ENCODE measurements at places on chromosomes 1 and 21.
A peak's percentile ranks its signal among the peaks of the same experiment; 100 is the strongest.

GRCh38 chr1:151581921-151582320 is 29.9 kb upstream of the SNX27 start:
- no peak for DNase-seq

DNA sequence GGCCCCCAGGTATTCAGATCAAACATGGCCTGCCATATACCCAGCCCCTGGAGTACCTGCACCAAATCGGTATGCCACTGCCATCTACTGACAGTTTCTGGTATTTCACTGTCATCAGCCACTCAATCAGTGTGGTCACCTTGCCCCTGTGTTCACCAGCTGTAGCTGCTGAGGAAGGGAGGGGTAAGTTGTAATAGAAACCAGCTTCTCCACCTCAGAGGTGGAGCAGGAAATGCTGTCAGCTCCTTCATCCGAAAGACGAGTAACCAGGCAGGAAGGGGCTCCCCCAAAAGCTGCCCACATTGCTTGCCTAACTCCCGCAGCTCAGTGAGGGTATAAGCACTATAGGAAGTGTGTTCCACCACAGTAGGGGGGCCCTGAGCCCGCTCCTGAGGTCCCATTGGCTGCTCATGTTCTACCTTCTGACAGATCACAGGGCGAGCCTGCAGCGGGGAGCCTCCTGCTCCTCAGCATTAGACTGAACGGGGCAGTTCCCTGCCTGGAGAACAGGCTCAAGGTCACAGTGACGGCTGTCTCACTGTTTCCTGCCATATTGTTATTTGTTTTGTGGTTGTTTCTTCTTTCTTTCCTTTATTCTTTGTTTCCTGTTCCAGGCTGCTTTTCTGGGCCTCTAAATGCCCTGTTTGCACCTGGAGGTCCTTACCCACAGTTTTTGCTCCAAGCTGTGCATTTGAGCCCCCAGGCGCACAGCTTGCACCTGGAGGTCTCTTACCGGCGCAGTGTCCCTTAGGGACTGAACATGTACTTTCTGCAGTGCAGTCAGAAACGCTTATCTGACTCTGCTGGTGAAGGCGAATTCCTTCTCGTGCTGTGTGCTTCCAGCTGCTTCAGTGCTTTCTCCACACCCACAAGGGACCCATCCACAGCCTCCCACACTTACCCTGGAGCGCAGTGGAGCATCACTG is 1638.3 kb downstream of the MRPL39 start:
- DNase-seq: peak; percentile 15

DNA sequence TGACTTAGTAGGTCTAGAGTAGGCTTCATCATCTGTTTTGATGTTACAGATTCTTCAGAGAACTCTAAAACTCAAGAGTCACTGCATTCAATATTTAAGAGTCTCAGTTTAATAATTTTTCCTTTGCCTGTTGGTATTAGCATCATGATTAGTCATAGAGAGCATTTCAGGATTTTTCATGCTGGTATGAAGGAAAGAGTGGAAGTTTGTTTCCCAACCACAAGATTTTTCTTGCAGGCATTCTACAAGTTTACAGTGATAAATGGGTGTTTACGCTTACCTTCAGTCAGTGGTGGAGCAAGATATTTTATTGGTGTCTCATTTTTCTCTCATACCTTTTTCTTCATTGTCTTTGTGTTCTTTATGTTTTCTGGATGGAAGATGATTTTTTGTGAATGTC is 58.4 kb upstream of the MYOCOS start:
- DNase-seq: no peak

DNA sequence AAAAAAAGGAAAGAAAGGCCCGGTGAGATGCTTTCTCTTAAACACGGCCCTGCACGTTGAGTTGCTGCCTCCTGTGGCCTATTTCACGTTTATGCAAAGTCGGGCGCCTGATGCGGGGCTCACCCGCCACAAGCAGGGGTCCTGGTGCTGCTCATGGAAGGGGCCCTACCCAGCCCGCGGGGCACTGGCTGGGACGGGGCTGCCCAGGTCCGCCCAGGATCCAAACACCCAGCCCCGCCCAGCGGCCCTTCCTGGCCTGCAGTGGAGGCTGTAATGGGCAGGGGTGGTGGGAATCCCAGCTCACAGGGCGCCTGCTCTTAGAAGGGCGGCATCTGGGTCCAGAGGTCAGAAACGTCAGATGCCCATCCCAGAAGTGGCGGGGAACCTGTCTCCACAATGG is 1.6 kb downstream of the COL6A2 start:
- DNase-seq: peak; percentile 46

GRCh38 chr1:90558126-90558525 is 159.0 kb downstream of the BARHL2 start:
- DNase-seq: no peak

DNA sequence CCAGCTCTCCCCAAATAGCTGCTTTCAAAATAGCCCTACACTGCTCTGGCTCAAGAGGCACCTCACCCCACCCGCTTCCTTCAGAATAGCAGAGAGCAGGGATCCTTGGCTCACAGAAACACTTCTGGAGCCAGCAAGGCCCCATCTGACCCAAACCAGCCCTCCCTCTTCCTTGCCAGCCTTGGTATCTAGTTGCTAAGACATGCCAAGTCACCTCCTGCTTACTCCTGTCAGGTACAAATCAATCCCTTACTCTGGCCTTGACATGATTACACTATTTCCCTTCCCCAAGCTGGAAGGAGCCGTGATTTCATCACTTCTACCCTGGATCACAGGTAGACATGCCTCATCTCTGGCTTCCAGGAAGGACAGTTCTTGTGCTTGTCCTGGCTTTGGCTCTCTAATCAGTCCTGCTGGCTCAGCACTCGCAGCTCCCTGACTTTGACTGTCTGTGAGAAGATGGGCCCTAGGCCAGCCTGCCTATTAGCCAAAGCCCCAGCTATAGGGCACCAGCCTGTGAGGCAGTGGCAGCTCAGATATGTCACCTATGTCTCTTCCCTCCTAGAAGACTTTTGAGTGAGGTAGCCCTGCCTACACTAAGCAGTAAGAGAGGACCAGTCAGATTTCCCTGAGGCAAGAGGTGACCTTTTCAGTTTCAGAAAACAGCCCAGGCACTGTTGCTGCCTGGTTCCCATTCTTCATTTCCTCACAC is 8.9 kb upstream of the MUTYH start:
- DNase-seq: no peak

- no peak for DNase-seq
Observed at GRCh38 chr1:82152356-82153271, 351.9 kb downstream of the ADGRL2 start.

- DNase-seq: no peak
Observed at GRCh38 chr21:35179990-35180540, 131.0 kb upstream of the RUNX1 start.

DNA sequence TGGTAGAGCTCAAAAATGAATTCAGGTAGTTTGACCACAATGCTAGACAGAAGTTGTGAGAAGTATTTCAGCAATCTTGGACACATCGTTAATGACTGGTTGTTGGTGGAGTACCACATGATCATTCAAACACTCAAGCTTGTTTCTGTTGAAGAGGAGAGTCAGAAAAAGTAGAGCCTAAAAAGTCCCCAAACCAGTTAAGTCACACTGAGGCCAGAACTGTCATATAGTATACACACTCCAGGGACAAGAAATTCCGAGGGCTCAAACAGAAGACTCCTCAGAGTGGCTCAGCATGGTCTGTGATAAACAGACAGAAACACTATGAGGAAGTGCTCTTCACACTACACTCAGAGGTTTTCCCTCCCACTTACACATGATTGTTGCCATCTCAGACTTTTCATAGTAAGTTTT is 5.8 kb downstream of the TRIM33 start:
- no peak for DNase-seq

GRCh38 chr1:212950243-212951125 is at the start of gene VASH2:
VASH2 (plus strand) TSS chr1:212950541; CDS start chr1:212951543, 1,002 bp downstream.
- DNase-seq: peak; percentile 98

- DNase-seq: no peak
Observed at GRCh38 chr1:168751195-168751650, 22.2 kb upstream of the DPT start.

- no peak for DNase-seq
Observed at GRCh38 chr1:176178316-176178715, 28.8 kb downstream of the COP1 start.

GRCh38 chr21:45856906-45857305 is 124.7 kb upstream of the COL6A1 start:
- no peak for DNase-seq

- no peak for DNase-seq
Observed at GRCh38 chr1:161404051-161404597, 36.4 kb upstream of the CFAP126 start.

DNA sequence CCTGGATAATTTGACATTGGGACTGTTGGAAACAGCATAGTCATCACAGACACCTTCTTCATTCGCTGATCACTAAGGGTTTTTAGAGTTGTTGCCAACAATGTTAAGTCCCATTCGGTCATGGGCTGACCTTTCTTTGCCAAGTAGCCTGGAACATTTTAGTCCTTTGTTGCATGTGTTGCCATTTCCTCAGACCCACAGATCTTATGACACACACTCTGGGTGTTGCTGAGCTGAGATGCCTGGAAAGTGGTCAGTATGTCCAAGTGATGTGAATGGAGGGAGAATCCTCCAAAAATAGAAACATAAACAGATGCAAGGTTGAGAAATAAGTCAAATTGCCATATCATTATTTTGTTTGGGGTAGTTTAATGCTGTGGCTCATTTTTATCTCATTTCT is 61.5 kb upstream of the GJA5 start:
- no peak for DNase-seq

DNA sequence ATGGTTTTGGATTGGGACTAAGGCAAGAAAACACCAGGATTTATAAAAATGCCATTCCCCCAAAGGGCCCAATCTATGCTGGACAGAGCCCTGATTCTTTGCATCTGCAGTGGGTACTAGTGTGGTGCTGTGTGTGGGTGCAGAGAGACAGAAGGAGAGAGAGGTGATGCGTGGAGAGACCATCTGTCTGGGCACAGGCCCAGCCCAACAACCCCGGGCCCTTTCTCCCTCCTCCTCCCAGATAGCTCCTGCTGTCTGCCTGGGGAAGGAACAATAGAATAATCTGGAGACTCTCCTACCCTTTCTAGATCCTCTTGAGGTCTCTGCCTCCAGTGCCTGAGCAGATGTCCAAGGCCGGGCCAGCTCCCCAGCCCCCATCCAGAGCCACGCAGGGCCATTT is 15.1 kb downstream of the KIAA1614 start:
- DNase-seq: peak; percentile 52

GRCh38 chr1:94772845-94773244 is 47.3 kb upstream of the SLC44A3 start:
- DNase-seq: no peak

DNA sequence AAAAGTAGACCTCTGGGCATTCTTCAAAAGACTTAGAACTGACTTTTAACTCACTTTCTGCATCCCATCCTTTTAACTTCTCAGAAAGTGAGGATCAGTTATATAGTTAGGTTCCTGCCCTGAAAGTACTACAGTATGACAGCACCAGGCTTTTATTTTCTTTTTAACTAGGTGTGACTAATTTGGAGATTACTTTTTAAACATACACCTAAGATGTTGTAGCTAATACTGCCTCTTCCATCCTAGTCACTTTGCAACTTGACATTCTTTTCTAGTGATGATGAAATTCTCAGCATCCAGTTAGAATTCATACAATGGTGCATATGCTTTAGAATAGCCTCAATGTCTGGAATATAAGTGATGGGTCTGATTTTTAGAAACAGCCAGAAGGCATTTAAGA is 24.6 kb downstream of the RUNX1 start:
- no peak for DNase-seq

DNA sequence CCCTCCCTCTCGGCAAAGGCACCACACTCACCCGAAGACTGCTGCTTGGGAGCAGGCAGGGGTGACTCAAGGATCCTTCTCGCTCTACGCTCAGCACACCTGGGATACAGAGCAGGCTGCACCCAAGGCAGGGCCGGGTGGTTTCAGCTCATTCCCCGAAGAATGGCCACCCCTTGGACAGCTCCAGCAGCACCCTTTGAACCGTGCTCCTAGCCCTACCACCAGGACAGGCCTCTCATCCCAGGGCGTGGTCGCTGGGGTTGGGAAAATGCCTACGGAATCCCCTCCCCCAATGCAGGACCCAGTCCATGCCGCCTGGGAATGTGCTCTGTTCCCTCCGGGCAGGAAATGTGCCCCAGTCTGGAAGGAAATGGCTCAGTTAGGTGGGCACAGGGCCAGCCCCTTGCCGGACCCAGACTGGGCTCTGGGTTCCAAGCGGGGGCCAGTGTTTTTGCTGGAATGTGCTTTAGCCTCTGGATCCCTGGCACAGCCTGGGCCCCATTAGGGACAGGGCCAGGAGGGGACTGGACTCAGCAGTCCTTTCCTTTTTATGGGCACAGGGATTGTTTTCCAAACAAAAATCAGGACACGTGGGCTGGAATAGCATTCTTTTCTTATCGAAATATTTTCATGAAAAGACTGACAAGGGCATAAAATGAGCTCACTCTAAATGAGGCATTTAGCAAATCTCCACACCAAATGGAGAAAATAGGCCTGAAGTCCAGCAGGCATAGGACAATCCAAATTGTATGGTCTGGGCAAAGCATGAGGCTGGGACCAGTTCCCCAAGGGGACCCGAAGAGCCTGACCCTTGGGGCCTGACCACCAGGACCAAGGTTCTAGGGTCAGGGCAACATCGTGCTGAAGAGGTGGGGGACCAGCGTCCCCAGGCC is 7.3 kb downstream of the TMEM82 start:
- DNase-seq: no peak

GRCh38 chr1:212040629-212041412 is 5.3 kb downstream of the DTL start:
- DNase-seq: no peak

- no peak for DNase-seq
Observed at GRCh38 chr1:206903687-206904086, 6.4 kb downstream of the IL24 start.

- no peak for DNase-seq
Observed at GRCh38 chr21:38790961-38791360, 14.8 kb upstream of the ETS2 start.

GRCh38 chr1:219066631-219067349 is 106.9 kb upstream of the LYPLAL1 start:
- DNase-seq: peak; percentile 12

GRCh38 chr1:111677604-111678003 is 58.0 kb downstream of the RAP1A start:
- DNase-seq: no peak

GRCh38 chr1:61230523-61230922 is 148.2 kb downstream of the NFIA start:
- no peak for DNase-seq

GRCh38 chr21:26920055-26920454 is 46.8 kb downstream of the ADAMTS5 start:
- DNase-seq: no peak

DNA sequence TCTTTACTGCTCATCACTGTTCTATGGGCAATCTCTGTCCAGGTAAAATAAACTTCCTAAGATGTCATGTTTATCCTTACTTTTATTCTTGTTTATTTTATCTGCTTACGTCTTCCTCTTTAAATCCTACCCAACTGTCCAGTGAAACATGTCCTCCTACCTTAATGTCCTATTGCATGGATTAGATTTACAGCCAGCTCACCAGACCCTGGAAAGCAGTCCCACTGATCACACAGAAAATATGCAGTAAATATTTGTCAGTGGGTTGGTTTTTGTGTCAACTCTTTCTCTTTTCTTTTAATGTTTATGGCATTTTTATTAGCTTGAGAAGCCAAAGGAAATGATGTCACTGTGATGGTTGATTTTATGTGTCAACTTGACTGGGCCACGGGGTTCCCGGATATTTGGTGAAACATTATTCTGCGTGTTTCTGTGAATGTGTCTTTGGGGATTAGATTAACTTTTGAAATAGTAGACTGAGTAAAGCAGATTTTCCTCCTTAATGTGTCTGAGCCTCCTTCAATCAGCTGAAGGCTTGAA is 258.3 kb downstream of the SRGAP2C start:
- no peak for DNase-seq

- DNase-seq: peak; percentile 9
Observed at GRCh38 chr1:187999973-188000372, 1171.2 kb downstream of the PLA2G4A start.

- no peak for DNase-seq
Observed at GRCh38 chr21:40333731-40334130, 466.5 kb downstream of the PCP4 start.

Measured in iPS-NIHi11 (cell line).